ENCODE measurements at places on chromosomes 6 and 20.

DNA sequence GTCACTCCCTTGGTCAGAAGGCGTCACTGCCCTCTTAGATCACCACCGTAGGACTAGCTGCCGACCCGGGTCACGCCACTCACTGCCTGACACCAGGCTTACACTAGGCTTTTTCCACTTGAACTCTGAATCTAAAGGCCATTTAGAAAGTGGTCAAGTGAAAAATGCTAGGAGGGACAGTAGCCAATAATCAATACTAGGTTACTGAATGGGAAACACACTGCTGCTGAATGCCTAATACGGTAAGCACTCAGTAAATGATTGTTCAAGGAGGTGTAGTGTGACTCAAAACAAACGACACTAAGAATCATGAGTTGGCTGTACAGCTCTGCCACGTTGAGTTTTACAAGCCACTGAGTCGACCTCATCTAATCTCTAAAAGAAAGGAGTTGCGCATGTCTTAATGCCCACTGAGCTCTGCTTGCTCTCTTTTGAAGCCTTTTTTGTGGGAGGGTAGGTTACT is 760 bp upstream of the IBTK start:
- peaks cover 9% of the 10 kb centered on the region for H3K4me1 ChIP-seq
- H3K27me3 ChIP-seq, result no peaks in the 10 kb centered on the region
- peak overlapping the region; percentile 91 for H3K27ac ChIP-seq
- peak; percentile 68 for DNase-seq
- H3K4me3 ChIP-seq, result peak overlapping the region; percentile 93

DNA sequence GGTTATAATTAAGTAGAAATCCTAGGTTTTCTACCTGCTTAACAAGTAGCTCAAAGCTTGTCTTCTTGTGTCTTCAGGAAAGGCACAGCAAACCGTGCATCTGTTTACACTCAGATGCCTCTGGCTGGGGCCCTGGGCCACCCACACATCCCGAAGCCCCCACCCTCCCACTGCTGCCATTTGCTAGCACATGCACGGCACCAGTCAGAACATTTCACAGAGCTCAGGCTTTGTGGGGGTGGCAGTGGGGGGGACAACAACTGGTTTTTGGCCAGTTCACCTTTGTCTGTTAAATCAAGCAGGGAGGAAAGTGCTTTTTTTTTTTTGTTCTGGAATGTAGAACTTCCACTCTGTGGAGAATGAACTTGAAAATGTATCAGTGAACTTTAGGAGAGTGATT is 77.7 kb downstream of the LINC00237 start:
- H3K27me3 ChIP-seq, result no peaks in the 10 kb centered on the region
- no peaks in the 10 kb centered on the region for H3K36me3 ChIP-seq
- H3K27ac ChIP-seq, result no peak overlapping the region
- DNase-seq, result no peak

DNA sequence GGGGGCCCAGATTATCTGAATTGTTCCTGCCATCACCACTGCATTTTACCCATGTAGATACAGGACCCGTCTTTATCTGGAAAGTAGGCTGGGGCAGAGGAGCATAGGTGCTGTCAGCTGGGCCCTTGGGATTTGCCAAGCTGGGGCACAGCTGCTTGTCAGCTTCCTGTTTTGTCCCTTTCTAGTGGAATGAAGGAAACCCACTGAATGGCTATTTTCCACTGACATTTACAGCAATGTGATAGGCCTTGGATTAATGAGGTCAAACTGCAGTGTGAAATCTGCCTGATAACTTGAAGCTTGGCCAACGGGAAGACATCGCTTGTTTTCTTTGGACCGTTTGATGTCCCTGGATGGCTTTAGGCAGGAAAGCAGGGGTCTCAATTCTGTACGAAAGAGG is 6.7 kb downstream of the PPP1R16B start:
- H3K36me3 ChIP-seq, result no peaks in the 10 kb centered on the region
- DNase-seq, result no peak
- H3K27ac ChIP-seq, result no peak overlapping the region
- H3K27me3 ChIP-seq, result peaks cover 74% of the 10 kb centered on the region
- H3K4me3 ChIP-seq, result no peak overlapping the region
- H3K4me1 ChIP-seq, result no peaks in the 10 kb centered on the region

DNA sequence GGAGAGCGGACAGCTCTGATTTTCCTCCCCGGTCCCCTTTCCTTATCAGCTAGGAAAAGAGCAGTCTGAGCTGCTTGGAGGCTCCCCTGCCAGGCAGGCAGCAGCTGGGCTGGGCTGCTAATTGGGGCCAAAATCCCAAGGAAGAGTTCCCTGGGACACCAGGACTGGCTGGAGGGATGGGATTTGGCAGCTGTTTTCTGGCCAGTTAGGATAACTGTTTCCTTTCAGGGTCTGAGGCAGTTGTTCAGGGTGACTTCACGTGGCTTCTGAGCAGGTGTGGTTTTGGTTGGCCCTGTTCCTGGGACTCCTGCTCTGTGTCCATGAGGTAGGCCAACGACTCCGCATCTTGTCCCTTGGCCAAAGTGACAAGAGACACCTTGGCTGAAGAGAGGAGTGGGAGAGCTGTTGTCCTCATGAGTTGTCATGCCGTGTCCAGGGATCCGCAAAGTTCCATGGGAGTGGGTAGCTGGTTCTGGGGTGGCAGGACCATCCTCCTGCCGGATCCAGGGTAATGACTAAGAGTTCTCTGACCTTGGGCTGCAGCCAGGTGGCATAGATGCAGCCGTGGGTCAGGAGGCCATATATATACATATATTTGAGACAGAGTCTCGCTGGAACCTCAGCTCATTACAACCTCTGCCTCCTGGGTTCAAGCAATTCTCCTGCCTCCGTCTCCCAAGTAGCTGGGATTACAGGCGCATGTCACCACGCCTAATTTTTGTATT is 21.2 kb downstream of the MRPS18A start:
- peaks cover 2% of the 10 kb centered on the region for H3K27me3 ChIP-seq
- no peak overlapping the region for H3K27ac ChIP-seq
- DNase-seq, result no peak
- H3K4me1 ChIP-seq, result peaks cover 22% of the 10 kb centered on the region

DNA sequence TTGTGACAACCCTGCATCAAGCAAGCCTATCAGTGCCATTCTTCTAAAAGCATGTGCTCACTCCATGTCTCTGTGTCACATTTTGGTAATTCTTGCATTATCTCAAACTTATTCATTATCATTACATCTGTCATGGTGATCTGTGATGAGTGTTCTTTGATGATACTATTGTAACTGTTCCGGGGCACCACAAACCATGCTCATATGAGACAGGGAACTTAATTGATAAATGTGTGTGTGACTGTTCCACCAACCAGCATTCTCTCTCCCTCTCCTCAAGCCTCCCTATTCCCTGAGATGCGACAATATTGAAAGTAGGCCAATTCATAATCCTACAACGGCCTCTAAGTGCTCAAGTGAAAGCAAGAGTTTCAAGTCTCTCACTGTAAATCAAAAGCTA is 4.0 kb downstream of the HUS1B start:
- H3K4me3 ChIP-seq, result no peak overlapping the region
- peaks cover 16% of the 10 kb centered on the region for H3K36me3 ChIP-seq
- DNase-seq, result no peak
- H3K27ac ChIP-seq, result no peak overlapping the region

GRCh38 chr6:132730560-132730959 is 16.7 kb upstream of the VNN1 start:
- H3K4me1 ChIP-seq, result no peaks in the 10 kb centered on the region
- H3K27ac ChIP-seq, result no peak overlapping the region
- no peaks in the 10 kb centered on the region for H3K27me3 ChIP-seq
- H3K36me3 ChIP-seq, result no peaks in the 10 kb centered on the region
- DNase-seq, result peak; percentile 93
- no peak overlapping the region for H3K4me3 ChIP-seq

DNA sequence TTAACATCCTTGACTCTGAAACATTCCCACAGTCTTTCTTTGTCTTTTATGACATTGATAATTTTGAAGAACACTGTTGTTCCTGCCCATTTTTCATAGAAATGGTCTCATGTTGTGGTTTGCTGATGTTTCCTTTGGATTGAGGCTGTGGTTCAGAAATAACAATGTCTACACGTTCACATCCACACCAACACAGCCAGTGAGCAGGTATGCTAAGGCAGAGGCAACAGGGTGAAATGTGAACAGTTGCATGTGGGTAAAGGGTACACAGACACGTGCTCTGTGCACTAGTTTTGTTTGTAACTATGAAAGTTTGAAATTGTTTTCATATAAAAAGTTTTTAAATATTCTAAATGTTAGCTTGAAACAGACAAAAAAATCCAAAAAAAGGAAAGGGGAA is 78.4 kb downstream of the GINS1 start:
- H3K36me3 ChIP-seq, result peaks cover 44% of the 10 kb centered on the region
- H3K27me3 ChIP-seq, result no peaks in the 10 kb centered on the region
- no peak overlapping the region for H3K4me3 ChIP-seq
- peaks cover 18% of the 10 kb centered on the region for H3K4me1 ChIP-seq
- H3K27ac ChIP-seq, result no peak overlapping the region
- no peak for DNase-seq

DNA sequence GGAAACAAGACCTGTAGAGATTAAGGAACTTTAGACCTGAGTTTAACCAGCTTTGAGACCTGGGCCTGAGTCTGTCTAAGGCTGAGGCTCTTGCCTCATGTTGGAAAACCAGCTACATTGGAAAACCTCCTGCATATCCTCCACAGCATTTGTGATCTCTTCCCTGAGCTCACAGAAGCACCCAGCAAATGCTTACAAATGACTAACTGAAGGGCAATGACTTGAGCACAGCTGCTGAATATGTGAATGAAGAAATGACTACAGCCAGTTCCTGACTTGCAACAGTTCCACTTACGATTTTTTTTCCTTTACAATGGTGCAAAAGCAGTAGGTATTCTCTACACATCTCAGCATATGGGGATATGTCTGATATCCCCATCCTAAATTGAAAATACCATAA is 112.4 kb upstream of the RREB1 start:
- no peak overlapping the region for H3K4me3 ChIP-seq
- no peaks in the 10 kb centered on the region for H3K36me3 ChIP-seq
- H3K27me3 ChIP-seq, result no peaks in the 10 kb centered on the region
- no peak overlapping the region for H3K27ac ChIP-seq

DNA sequence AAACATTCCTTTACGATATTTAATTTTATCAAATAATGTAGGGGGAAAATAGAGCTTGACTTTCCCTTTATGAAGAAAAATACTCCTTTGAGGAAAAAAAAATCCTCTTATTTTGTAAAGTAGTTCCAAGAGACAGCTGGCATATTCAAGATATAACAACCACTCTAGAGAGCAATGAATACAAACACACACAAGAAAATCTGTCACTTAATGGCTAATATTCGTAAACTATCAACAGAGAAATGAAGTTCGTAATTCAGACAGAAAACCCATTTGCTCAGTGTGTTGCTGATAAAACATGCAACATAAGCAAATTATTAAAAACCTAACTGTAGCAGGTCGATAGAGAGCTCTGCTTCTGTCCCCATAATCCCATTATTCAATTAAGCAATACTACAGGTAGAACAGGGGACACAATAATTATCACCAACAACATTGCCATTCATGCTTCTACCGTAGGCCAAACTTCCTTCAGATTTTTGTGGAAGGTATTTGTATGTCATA is 714.4 kb upstream of the MARCKS start:
- DNase-seq, result no peak
- H3K4me1 ChIP-seq, result no peaks in the 10 kb centered on the region
- H3K27ac ChIP-seq, result no peak overlapping the region
- no peak overlapping the region for H3K4me3 ChIP-seq
- no peaks in the 10 kb centered on the region for H3K36me3 ChIP-seq
- no peaks in the 10 kb centered on the region for H3K27me3 ChIP-seq

DNA sequence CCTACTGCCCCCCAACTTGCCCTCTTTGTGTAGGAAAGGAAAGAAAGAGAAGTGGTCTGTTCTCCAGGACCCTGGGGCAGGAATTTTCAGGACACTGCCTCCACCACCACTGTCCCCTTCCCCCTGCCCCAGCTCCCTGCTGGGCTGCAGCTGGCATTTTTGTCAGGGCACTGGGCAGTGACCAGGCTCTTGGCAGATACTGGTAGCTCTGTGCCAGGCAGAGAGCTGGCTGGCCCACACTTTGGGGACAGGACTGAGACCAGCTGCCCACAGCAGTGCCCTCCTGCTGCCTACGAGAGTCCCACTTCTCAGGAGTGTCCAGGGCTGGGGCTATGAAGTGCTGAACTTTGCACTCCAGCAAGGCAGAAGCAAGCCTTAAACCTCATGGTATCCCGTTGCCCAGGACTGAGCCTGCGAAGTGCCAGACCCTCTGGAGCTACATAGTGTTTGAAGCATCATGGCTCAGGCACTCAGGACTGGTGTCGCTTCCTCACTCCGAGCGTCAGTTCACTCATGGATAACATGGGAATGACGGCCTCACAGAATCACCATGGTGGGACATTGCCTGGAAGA is 19.3 kb downstream of the SLC13A3 start:
- no peak for DNase-seq
- H3K4me3 ChIP-seq, result no peak overlapping the region
- no peaks in the 10 kb centered on the region for H3K27me3 ChIP-seq
- H3K36me3 ChIP-seq, result no peaks in the 10 kb centered on the region
- no peak overlapping the region for H3K27ac ChIP-seq

GRCh38 chr6:159828074-159828473 is 28.0 kb downstream of the PNLDC1 start:
- H3K4me1 ChIP-seq, result no peaks in the 10 kb centered on the region
- H3K27ac ChIP-seq, result no peak overlapping the region
- no peak overlapping the region for H3K4me3 ChIP-seq
- no peak for DNase-seq
- H3K36me3 ChIP-seq, result no peaks in the 10 kb centered on the region
- H3K27me3 ChIP-seq, result peaks cover 16% of the 10 kb centered on the region

- H3K4me1 ChIP-seq, result peaks cover 4% of the 10 kb centered on the region
- H3K4me3 ChIP-seq, result no peak overlapping the region
- DNase-seq, result no peak
- H3K27ac ChIP-seq, result no peak overlapping the region
- peaks cover under 1% of the 10 kb centered on the region for H3K36me3 ChIP-seq
Measured at GRCh38 chr6:44316481-44316880, 3.3 kb upstream of the AARS2 start.

- no peak for DNase-seq
- no peak overlapping the region for H3K4me3 ChIP-seq
- H3K4me1 ChIP-seq, result peaks cover 13% of the 10 kb centered on the region
Measured at GRCh38 chr6:154297210-154297609, 59.4 kb downstream of the IPCEF1 start.

DNA sequence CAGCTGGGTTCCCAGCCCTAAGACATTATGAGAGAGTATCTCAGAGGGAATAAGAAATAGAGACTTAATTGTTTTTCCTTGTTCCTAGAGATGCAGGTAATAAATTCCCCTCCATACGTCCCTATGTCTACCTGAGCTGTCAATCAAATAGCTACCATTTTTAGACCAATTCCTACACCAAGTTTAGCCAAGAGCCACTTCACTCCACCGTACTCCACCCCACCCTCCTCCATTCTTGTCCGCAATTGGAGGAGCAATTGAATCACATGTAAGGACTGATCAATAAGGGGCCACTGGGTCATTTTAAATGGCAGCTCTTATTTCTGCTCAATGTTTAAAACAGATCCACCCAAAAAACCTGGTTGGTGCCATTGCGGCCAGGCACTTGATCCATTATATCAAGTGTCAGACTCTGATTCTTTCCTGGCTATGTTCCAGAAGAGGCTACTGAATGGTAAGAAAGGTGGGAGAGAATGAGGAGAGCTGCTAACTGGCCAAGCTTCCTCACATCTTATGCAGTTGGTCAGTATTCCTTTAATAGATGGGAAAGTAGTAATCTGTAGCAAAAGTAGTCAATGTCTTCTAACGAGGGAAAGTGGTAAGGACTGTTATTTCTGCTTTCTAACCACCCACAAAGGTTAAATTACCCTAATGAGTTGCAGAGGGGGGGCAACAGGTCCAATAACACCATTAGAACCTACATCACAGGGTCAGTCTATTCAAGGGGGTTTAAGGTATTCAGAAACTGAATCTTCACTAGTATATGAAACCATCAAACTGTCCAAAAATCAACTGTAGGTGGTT is 34.1 kb downstream of the ARHGAP18 start:
- no peaks in the 10 kb centered on the region for H3K27me3 ChIP-seq
- H3K4me3 ChIP-seq, result no peak overlapping the region
- peaks cover 13% of the 10 kb centered on the region for H3K4me1 ChIP-seq

Measured in mesenchymal stem cell (in vitro differentiated cells and primary cell).